ENCODE measurements at places on chromosomes 12 and 14.
A peak's percentile ranks its signal among the peaks of the same experiment; 100 is the strongest.

DNA sequence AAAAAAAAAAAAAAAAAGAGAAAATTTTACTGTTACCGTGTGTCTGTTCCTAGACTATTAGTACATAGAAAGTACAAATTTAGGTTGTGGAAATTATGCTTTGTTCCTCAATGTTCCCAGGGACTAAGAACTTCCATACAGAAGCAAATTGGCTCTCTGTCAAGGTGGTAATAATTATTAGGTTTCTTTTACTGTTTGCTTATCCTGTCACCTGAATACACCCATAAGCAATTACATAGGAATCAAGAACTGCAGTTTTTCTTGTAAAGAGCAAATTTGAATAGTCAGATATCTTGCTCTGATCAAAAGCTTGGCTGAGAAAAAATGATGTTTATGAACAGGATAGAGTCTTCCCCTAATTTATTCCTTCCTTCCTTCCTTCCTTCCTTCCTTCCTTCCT lies 191.2 kb downstream of the AEBP2 start:
- H3K4me1 ChIP-seq = peaks cover 4% of the 10 kb centered on the region
- H3K4me3 ChIP-seq = no peak overlapping the region
- no peaks in the 10 kb centered on the region for H3K27me3 ChIP-seq
- DNase-seq = no peak
- no peak overlapping the region for H3K27ac ChIP-seq

- no peak overlapping the region for H3K4me3 ChIP-seq
- no peaks in the 10 kb centered on the region for H3K27me3 ChIP-seq
- peak overlapping the region; percentile 48 for H3K27ac ChIP-seq
- H3K36me3 ChIP-seq = no peaks in the 10 kb centered on the region
Measured at GRCh38 chr14:89428173-89428523, 11.1 kb upstream of the FOXN3 start.

DNA sequence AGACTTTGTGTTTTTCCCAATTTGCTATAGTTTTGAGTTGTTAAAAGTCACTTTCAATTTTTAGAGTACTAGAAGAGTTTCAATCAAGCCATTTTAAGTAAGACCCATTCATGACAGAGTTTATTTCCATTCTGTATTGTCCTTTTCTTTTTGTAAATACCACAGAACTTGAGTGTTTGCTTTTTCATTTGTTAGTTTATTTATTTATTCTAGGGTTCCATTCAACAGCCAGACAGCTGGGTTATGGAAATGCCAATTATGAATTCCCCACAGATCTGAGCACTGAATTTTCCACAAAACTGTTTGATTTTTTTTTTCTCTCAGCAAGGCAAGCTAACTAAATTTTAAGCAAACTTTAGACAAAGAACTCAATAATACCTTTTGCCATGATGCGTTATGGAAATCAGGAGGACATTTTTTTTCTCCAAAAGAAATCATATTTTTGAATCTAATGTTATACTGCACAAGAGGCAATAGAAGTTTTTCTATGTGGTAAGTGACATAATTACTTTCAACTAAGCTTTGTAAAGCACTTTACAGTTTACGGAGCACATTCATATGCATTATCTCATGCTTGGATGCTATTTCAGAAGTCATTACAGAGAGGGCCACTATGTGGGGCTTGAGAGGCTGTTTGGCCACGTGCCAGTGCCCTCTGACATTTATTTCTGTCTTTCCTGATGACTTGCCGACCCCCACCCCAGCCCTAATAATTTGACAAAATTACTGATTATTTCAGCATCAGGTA lies 181.5 kb downstream of the VRK1 start:
- no peak overlapping the region for H3K27ac ChIP-seq
- no peak overlapping the region for H3K4me3 ChIP-seq
- no peaks in the 10 kb centered on the region for H3K4me1 ChIP-seq
- H3K27me3 ChIP-seq = no peaks in the 10 kb centered on the region

DNA sequence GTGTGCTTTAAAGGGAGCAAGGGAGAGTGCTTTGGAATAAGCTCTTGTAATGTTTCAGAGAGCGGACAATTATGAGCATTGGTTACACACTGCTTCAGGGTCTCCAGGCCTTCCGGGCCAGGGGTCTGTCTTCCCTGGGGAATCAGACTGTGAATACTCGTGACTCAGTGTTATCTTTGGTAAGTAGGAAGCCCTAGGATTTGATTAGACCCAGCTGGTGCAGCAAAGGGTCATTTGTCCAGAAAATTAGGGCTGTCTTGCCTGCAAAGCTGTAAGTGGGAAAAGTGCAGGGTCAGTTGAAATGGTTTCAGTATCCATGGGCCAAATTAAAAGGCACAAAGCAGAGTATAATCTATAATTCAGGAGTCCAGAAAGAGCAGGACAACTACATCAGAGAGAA lies 475.6 kb downstream of the MED13L start:
- DNase-seq = no peak
- H3K4me3 ChIP-seq = no peak overlapping the region
- H3K4me1 ChIP-seq = no peaks in the 10 kb centered on the region
- no peaks in the 10 kb centered on the region for H3K27me3 ChIP-seq
- no peaks in the 10 kb centered on the region for H3K36me3 ChIP-seq
- no peak overlapping the region for H3K27ac ChIP-seq

GRCh38 chr12:89695830-89696229 lies 12.8 kb downstream of the ATP2B1 start:
- no peaks in the 10 kb centered on the region for H3K36me3 ChIP-seq
- no peak overlapping the region for H3K4me3 ChIP-seq
- no peaks in the 10 kb centered on the region for H3K4me1 ChIP-seq
- no peak overlapping the region for H3K27ac ChIP-seq
- no peak for DNase-seq

DNA sequence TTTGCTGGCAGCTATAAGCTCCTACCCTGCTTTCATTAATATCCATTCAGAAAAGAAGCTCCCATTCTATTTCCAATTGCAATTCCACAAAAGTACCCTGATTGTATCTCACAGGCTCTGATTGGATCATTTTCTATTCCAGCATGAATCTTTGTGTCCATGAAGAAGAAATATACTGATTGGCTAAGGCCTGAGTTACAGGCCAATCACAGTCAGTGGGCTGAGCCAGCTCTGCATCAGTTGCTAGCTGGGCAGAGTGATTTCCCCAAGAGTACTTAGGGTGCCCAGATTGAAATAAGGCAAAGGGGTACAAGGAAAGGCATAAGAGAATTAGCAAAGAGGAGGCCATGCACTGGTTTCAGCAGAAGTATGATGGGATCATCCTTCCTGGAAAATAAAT lies 14.4 kb downstream of the ART4 start:
- no peak overlapping the region for H3K27ac ChIP-seq
- DNase-seq = no peak
- H3K27me3 ChIP-seq = no peaks in the 10 kb centered on the region
- no peaks in the 10 kb centered on the region for H3K36me3 ChIP-seq

DNA sequence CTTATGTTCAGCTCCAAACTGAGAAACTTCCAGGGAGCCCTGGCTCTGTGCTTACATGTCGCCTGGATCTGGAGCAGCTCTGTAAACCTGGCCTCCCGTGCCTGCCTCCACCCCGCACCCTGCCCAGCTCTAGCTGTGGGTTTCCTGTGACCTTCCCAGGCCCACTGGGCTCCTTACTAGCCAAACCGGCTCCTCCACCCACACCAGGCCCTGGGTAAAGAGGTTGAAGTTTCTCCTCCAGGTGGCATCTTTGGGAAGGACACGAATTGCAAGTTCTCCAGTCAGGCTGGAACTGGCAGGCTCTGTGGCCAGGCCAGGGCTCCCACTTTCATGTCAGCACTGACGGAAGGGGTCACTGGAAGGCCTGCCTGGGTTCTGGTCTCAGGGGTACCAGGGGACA lies 60.9 kb upstream of the ZFP36L1 start:
- H3K27me3 ChIP-seq = no peaks in the 10 kb centered on the region
- H3K27ac ChIP-seq = no peak overlapping the region

DNA sequence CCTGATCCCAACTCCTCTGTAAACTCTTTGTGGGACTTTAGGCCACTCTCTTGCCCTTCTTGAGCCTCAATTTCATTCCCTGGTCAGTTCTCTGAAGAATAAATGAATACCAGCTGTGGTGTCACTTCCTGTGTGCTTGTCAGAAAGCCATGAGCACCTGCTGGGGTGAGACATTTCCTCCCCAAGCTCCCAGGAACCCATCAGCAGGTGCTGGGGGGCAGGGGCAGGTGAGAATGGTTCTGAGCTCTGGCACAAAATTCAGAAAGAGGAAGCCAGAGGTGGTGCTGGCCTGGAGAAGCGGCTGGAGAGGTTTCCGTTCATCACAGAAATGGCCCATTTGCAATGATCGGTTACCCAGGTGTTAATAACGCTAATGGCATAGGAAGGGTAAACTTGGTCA lies 14.9 kb downstream of the LHX5 start:
- no peak overlapping the region for H3K4me3 ChIP-seq
- no peaks in the 10 kb centered on the region for H3K4me1 ChIP-seq
- DNase-seq = no peak

- no peaks in the 10 kb centered on the region for H3K36me3 ChIP-seq
- H3K27ac ChIP-seq = peak overlapping the region; percentile 91
- no peaks in the 10 kb centered on the region for H3K4me1 ChIP-seq
- no peak overlapping the region for H3K4me3 ChIP-seq
- DNase-seq = no peak
Measured at GRCh38 chr12:95202691-95203486, 14.4 kb downstream of the FGD6 start.

DNA sequence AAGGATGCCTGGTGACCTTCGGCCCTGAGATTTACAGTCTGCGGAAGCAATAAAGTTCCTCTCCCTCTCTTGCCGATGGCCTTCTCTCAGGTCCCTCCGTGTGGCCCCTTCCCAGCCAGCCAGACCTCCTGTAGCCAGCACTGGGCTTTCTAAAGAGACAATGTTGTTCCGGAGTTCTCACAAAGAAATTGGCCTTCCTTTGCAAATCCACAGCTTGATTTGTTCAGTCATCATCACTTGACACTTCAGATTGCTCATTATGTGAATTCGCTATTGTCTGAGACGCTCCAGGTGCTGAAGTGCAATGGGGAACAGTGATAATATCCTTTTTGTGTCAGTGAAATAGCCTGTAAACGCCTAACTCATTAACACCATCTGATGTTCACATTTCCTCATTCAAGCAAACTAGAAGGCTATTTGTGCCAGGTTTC lies 43.7 kb upstream of the GPHB5 start:
- no peak for DNase-seq
- no peaks in the 10 kb centered on the region for H3K36me3 ChIP-seq
- H3K27me3 ChIP-seq = no peaks in the 10 kb centered on the region
- no peak overlapping the region for H3K4me3 ChIP-seq
- no peak overlapping the region for H3K27ac ChIP-seq

DNA sequence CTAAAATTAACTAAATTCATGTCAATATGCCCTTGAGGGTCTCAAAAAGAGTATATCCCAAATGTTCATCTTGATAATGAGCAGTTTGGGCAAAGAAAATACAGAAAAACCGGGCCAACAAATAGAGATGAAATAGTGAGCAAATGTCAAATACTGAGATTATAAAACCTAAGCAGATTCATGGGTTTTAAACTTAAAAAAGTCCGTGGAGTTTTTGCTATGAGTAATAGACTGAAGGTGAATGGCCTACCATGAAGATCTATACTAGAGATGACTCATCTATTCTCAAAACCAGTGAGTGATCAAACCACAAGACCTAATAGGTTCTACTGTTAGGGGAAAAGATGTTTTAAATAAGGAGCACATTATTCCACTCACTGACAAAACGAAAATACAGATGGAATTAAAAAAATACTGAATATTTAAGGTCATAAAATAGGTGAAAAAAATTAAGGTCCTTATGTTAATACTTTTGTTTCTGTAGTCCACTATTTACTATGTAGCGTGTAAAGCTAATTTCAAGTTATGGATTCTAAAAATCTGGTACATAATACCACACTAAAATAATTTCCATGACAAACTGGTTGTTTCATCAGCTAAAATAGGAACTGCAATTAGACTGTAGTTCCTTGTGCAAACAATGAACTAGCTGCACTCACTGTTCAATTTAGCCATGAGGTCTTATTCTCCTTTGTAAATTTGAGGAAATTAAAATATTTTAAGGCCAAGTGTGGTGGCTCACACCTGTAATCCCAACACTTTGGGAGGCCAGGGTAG lies 5.0 kb downstream of the HNRNPC start:
- DNase-seq = no peak
- H3K4me1 ChIP-seq = peaks cover 15% of the 10 kb centered on the region
- no peak overlapping the region for H3K4me3 ChIP-seq
- no peak overlapping the region for H3K27ac ChIP-seq
- no peaks in the 10 kb centered on the region for H3K36me3 ChIP-seq
- no peaks in the 10 kb centered on the region for H3K27me3 ChIP-seq

All from uterus (tissue), 4 donors.